ENCODE measurements at places on chromosomes 1 and 21.

- DNase-seq, result no peak
Observed at GRCh38 chr1:119808491-119808890, 2.8 kb downstream of the REG4 start.

DNA sequence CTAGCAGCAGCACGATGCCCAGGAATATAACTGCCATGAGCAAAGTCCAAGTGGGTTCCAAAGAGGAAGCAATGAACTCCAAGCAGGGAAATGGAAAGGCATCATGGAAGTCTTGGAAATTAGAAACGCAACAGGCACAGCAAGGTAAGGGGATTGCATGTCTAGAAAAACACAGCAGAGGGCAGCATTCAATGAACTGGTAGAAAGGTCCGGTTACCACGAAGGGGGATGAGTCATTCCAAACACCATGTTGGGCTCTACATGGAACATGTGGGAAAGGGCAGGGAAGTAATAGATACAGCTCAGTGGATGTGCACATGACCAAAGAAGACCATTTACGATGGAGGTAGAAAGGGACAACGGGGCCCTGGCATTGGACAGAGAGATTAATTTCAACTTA lies 36.4 kb downstream of the RXRG start:
- peak; percentile 92 for DNase-seq

GRCh38 chr1:220914283-220915116 lies 35.3 kb downstream of the HLX start:
- DNase-seq, result no peak

GRCh38 chr1:20978413-20978812 lies 191.3 kb upstream of the HP1BP3 start:
- DNase-seq, result no peak

- DNase-seq, result peak; percentile 6
Observed at GRCh38 chr1:160284220-160284781, 632 bp downstream of the PEX19 start.

- DNase-seq, result no peak
Observed at GRCh38 chr1:10192263-10192662, 18.1 kb upstream of the KIF1B start.

DNA sequence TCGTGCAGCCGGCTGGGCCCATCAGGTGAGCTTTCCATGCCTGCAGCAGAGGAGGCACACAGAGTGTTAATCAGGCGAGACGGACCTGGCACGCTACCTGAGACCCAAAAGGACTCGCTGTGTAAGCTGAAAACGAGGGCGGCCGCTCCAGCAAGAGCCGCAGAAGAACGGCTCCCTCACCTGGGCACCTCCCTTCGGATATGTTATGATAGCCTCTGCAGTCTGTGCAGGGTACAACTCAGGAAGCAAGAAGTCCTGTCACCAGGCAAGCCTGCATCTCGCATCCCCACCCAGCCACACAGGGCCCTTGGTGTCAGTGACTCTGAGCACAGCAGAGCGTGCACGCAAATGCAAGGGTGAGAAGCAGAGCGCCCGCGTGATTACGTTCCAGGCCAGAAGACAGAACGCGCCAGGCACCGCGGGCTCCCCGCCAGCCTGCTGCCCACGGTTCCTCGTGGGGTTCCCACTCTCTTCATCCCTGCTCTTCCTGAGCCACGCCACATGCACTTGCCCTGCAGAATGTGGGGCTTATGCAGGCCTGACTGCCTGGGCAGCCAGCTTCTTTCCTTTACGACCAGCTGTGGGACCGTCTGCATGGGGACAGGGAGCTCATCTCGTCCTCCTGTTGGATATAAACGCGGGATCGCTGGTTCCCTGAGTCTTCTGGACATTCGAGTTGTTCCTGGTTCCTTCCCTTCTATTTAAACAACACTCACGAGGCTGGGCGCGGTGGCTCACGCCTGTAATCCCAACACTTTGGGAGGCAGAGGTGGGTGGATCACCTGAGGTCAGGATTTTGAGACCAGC lies 20.2 kb upstream of the LRRC47 start:
- DNase-seq, result no peak

GRCh38 chr1:3027611-3028371 lies 6.5 kb downstream of the ACTRT2 start:
- DNase-seq, result no peak

DNA sequence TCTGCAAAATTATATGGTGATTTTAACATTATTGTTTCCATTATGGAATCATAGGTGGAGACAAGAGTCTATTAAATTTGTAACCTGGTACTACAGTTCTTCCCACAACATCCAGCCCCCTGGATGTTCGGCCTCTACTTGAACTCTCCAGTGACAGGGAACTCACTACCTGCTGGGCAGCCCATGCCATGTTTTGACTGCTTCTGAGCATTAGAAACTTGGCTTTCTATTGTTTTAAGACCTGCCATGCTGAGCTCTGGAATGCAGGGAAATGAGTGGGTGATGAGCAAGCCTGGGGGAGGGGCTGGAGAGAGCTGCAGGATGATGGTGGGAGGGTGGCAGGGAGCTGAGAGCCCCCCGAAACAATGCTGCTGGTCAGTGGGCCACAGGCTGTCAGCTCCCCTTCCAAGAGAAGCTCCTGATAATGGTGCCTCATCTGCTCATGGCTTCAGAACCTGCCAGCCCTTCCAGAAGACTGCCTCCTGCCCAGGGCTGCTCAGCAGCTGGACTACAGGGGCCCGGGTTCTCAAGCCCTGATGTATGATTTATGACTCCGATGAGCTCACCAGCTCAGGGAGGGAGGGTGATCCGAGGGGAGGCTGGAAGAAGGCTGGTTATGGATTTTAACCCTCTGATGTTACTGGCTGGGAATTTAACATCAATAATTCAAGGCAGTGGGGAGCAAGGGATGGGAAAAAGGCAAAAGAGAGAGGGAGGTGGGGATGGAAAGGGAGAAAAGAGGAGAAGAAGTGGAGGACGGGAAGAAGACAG lies 205.0 kb downstream of the HIVEP3 start:
- DNase-seq, result no peak

DNA sequence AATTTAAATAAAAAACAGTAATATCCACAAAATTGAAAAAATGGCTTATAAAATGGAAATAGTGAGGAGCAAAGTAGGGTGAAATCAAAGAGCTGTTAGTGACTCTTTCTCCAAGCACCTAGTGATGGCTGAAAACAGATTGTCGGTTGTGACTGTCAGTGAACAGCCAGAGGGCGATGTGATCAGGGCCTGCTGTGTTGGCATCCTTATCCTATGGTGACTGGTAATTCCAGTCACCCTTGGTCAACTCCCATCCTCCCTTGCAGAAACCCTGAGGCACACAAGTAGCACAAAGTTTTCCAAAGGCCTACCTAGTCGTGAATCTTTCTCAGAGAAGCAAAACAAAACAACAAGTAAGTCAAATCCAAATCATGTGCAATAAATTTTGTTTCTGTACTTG lies 599.8 kb upstream of the CXADR start:
- DNase-seq, result peak; percentile 9
